NCI-H2107 (cell line): ENCODE measurements at places on chromosomes 5 and 9.

GRCh38 chr5:68264024-68264956 lies 48.7 kb downstream of the PIK3R1 start:
- DNase-seq: no peak

DNA sequence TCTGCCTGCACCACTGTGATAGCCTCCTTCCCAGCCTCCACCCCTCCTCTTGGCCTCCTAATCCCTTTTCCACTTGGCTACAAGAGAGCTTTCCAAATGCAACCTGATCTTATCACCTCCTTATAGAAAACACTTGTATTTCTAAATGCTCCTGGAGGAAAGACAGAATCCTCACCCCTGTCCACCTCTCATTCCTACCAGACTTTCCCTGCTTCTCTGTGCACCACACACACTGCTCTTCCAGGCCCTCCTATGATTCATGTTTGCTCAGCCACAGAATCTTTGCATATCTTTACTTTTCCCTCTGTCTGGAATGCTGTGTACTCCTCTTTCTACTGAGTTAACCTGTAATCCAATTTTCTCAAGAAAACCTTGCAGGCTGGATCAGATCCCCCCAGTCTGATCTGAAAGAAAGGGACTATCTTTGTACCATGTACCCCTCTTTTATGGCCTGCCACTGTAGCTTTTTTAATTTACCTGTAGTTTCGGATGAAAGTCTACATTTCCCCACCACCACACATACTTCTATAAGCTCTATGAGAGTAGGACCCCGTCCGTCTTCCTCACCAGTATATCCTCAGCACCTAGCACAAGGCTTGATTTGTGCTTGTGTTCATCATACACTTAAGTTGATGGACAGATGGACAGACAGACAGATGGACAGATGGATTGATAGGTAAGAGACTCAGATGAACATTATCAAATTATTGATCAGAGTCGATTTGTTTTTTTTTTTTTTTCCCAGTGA lies 95.3 kb downstream of the GALNT10 start:
- no peak for DNase-seq

DNA sequence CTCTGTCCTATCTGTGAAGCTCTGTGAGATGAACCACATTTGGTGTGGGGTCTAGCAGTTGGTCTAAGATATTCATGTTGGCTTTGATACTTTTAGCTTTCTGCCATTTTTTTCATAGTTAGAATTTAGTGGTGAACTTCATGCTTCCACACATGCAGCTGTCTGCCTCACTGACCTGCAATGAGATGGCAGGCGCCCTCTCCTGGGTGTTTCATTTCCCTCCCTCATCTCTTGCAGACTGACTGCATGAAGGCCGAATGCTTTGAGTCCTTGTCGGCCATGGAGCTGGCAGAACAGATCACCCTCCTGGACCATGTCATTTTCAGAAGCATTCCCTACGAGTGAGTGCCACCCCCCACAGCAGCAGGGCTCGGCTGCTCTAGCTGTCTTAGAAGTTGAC lies 26.1 kb upstream of the CKMT2 start:
- no peak for DNase-seq

DNA sequence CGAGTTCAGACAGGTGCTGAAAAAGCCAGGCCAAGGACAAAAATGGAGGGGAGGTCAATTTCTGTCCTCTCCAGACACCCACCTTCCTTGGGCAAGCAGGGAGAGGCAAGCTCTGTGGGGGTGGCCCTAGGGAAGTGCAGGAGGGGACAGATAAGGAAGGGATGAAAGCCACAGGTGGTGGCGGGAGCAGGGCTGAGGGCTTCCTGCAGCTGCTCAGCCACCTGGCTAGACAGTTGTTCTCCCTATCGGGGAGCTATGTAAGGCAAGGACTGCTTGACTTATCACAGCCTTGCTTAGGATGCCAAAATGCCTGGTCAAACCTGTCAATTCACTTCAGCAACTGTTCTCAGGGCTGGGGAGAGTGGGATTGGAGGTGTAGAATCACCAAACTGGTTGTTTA lies 266.1 kb downstream of the ZSWIM6 start:
- DNase-seq: no peak

- DNase-seq: no peak
Measured at GRCh38 chr9:87521834-87522233, 24.2 kb downstream of the DAPK1 start.

GRCh38 chr5:167552356-167552755 lies 739.1 kb upstream of the WWC1 start:
- DNase-seq: no peak

- no peak for DNase-seq
Measured at GRCh38 chr5:58825441-58825840, 242.6 kb downstream of the RAB3C start.

DNA sequence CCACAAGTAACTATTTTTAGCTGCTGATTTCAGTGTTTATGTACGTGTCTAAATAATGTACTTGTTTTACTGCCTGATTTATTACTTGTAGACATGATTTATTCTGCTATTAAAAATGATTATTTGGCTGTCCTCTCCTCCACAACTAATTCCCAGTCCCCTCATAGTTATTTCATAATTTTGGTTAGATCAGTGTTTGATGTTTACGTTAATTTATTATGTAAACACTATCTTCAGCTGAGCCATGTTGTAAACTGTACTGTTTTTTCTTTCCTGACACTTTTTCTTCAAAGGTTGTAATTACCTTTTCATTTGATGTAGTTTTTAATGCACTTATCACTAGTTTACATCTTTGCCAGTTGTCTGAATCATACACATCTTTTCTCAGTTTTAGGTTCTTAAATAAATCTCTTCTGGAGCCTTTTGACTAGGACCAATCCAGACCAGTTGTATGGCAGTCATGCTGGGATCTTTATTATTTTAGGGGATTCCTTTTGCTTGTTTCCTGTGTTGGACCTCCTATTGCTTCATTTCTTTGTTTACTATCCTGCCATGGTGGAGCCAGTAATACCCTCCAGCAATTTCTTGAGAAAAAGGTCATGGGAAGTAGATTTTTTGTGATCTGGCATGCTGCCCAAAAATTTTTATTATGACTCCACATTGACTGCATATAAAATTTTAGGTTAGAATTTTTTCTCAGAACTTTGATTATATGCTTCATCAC lies 16.1 kb downstream of the AP3S1 start:
- DNase-seq: no peak

GRCh38 chr9:21552244-21553170 lies 70.4 kb upstream of the IFNE start:
- DNase-seq: no peak

DNA sequence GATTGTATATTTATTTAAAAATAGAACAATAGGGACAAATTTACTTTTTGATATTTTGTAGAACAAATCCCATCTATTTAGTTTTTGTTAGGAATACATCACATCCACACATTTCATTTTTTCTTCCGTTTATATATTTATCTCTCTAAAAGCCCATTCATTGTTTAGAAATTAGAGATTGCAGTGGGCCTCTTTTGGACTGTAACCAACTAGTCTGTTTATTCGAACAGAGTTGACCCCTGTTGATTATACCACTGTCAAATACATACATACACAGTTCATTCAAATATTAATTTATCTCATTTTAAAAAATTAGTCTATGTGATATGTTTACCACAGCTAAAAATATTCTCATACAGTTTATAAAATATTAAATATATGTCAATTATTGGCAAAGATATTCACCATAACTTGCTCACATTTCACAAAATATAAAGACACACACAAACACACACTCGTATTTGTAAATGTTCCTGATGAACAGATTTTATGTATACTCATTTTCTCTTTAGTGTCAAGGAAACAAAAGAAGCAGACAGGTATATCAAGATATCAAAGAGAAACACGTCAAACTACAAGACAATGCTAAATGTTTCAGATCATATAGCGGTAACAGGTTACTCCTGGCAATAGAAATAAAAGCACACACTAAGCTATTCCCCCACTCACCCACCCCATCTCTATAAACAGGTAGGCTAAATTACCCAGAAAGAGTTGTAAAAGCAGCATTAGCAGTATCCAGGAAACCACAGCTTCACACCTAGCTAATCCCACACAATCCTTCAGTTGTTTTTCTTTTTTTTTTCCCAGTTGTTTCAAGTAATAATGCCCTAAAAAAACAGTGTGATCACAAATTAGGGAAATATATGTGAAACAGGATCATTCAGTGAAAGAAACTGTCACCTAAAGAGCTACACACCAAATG lies 283.9 kb downstream of the ADAMTS6 start:
- DNase-seq: no peak

DNA sequence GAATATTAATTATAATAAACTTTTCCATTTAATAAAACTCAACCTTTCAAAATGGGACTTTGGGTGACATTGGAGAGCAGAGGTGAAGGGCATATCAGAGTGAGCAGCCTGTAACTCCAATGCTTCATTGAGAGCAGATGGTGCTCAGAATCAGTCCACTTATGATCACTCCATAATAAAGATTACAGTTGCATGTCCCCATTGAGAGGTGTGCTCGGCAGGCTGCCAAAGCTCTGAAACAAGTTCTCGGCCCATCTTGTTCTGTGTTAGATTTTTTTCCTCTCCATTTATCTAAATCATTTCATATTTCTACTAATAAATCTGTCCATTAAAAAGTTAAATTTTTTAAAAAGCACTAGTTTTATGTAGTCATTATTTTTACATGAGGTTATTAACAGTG lies 1786.4 kb upstream of the WWC1 start:
- no peak for DNase-seq

DNA sequence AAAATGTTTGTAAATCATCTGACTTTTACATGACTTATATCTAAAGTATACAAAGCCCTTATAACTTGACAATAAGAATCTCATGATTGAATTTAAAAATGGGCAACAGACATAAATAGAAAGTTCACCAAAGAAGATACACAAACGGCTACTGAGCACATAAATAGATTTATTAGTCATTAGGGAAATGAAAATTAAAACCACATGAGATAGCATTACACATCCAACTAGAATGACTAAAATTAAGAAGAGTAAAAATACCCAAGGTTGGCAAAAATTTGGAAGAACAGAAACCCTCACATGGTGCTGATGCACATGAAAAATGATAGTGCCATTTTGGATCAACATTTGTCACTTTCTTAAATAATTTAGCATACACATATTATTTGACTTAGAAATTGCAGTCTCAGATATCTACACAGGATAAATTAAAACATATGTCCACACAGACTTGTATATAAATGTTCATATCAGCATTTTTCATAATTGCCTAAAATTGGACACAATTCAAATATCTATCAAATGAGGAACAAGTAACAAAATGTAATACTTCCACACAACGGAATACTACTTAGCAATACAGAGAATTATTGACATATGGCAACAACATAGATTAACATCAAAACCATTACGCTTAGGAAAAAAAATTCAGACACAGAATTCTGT lies 359.1 kb upstream of the DAB2 start:
- no peak for DNase-seq

DNA sequence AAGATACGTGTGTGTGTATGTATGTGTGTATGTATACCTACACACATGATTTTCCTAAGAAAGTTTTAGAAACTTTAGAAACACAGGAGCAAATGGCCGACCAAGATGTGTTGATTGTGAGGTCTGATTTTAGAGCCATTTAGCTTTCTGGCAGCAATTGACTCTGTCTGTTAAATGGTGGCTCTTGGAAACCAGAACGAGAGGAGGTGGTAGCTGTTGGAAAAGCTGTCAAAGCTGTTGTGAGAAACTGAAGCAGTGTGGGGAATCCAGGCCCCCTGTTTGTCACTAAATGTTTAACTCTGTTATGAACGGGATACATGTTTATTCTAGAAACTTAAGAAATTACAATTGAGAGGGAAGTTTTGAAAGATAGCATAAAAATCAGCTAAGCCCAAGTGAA lies 91.4 kb downstream of the GOLPH3 start:
- DNase-seq: no peak

DNA sequence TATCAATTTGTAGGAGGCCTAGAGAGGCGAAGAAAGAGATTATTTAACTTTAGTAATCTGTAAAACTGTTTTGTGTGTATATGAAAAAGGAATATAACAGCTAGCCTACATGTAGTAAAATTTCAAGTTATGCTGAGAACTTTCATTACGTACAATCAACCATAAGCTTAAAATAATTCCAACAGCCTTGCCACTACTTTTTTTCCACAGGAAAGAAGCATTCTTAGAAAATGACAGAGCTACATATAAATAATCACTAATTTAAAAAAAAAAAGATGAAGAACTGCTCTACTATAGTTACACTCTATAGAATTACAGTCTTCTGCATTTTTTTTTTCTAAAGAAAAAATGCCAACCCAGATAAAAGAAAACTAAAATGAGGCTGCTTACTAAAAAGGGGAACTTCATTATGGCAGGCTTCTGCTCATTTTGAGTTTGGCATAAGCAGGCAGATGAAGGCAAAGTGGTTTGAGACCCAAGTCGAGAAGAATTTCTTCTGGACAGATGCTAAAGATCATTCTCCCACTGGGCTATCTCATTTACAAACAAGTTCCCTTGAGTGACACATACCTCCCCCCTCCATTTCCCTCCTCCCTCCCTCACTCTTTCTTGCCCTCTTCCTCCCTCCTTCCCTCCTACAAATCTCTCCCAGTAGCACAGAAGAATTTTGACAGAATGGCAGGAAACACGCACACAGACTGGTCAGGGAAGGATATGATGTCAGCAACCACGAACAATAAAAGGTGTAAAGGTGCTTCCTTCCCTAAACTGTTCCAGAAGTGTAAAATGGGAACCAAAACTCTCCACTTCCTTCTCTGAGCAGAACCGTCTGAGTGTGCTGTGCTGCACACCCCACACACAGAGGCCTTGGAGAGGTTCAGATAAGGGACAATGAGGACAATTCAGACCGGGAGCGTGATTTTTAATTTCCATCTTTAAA lies 56.1 kb downstream of the MEF2C start:
- no peak for DNase-seq

- no peak for DNase-seq
Measured at GRCh38 chr5:17235731-17236330, 18.4 kb downstream of the BASP1 start.

DNA sequence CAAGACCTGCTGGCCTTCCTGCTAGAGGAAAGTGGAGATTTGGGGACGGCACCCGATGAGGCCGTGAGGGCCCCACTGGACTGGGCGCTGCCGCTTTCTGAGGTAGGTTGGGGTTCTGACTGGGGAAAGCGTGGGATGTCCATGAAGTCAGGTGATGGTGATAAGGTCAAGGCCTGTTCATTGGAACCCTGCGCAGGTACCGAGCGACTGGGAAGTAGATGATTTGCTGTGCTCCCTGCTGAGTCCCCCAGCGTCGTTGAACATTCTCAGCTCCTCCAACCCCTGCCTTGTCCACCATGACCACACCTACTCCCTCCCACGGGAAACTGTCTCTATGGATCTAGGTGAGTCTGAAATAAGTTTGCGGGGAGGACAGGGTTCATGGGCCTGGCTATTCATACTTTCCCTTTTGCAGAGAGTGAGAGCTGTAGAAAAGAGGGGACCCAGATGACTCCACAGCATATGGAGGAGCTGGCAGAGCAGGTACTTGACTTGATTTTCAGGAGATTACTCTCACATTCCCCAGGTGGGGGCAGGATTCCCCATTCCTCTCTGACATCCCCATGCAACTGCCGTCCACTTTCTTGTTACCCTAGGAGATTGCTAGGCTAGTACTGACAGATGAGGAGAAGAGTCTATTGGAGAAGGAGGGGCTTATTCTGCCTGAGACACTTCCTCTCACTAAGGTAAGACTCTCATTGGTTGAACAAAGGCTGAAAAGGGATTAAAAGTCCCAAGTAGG lies 505 bp downstream of the CREB3 start:
- DNase-seq: peak; percentile 8

GRCh38 chr9:135660407-135660806 lies 2.7 kb upstream of the LCN9 start:
- DNase-seq: no peak

GRCh38 chr5:164869325-164869724 lies 1363.9 kb downstream of the MAT2B start:
- no peak for DNase-seq

- DNase-seq: no peak
Measured at GRCh38 chr9:131140550-131140949, 15.2 kb downstream of the NUP214 start.
